GM23248 (cell line): ENCODE measurements at places on chromosomes 4 and X.

DNA sequence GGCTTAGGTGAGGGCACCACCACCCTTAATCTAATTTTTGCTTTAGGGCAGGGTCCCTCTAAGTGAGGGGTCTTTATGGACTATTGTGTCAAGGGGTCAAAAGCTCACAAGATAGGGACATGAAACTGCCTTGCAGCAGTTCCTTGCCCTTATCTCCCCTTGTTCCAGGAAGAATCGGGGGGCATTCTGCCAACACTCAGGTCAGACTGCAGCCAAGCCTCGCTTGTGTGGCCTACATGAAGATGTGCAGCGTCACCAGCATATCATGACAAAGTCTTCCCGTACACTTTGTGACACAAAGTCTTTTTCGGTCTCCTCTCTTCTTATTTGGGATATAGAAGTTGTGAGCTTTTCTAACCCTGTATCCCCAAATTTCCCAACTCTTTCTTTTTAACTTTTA is 17.5 kb upstream of the USP9X start:
- no peaks in the 10 kb centered on the region for H3K36me3 ChIP-seq
- peaks cover 7% of the 10 kb centered on the region for H3K4me1 ChIP-seq

DNA sequence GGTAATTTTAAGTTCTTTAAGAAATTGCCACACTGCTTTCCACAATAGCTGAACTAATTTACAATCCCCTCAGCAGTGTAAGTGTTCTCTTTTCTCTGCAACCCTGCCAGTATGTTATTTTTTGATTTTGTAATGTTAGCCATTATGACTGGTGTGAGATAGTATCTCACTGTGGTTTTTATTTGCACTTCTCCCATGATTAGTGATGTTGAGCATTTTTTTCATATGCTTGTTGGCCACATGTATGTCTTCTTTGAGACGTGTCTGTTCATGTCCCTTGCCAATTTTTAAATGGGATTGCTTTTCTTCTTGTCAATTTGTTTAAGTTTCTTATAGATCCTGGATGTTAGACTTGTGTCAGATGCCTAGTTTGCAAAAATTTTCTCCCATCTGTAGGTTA is 86.1 kb downstream of the BMP3 start:
- no peak for DNase-seq
- H3K4me3 ChIP-seq, result no peak overlapping the region
- H3K27ac ChIP-seq, result no peak overlapping the region
- H3K4me1 ChIP-seq, result peaks cover 9% of the 10 kb centered on the region
- no peaks in the 10 kb centered on the region for H3K36me3 ChIP-seq

DNA sequence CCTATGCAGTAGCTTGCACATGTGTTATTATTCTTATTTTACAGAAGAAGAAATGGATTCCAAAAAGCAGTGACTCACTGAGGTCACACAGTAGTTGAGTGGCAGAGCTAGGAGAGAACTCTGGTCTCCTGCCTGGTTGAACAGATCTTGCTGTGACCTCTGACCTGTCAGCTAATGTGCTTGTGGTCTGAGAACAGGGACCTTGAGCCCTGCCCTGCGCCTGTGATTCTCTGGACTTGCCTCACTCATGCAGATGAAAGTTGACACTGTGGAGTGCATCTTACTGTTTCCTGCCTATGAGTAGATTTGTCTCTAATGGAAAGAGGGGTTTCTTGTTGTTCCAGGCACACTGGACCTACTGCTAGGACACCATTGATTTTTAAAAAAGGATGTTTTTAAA is 32.3 kb downstream of the ETNPPL start:
- H3K4me3 ChIP-seq, result no peak overlapping the region
- H3K27ac ChIP-seq, result no peak overlapping the region
- peaks cover 14% of the 10 kb centered on the region for H3K4me1 ChIP-seq
- DNase-seq, result peak; percentile 9
- no peaks in the 10 kb centered on the region for H3K27me3 ChIP-seq
- H3K36me3 ChIP-seq, result no peaks in the 10 kb centered on the region

- H3K36me3 ChIP-seq, result no peaks in the 10 kb centered on the region
- peak; percentile 90 for DNase-seq
- H3K27me3 ChIP-seq, result no peaks in the 10 kb centered on the region
- H3K4me3 ChIP-seq, result peak overlapping the region; percentile 58
- H3K27ac ChIP-seq, result peak overlapping the region; percentile 62
Observed at GRCh38 chr4:94827481-94828110, 69.8 kb downstream of the BMPR1B start.

DNA sequence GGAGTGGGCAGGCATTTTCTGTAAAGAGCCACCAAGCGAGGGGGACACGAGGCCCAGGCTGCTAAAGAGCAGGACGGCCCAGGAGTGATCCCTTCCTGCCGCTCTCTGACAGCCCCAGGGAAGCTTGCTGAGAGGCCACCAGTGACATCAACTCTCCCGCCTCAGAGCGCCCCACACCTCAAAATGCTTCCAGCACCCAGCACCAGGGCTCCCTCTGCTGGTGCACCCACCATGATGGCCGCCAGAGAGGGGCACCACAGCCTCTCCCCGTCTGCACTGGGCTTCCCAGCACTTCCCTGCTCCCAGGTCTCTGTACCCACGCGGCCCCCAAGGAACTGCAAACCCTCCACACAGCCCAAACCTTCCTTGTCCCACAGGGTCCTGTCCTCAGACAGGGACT is 40.4 kb downstream of the GAK start:
- DNase-seq, result peak; percentile 21
- H3K4me3 ChIP-seq, result no peak overlapping the region
- peaks cover 4% of the 10 kb centered on the region; the same call in 1 of the 2 replicates for H3K36me3 ChIP-seq
- no peaks in the 10 kb centered on the region for H3K4me1 ChIP-seq
- H3K27ac ChIP-seq, result no peak overlapping the region

- no peak overlapping the region for H3K4me3 ChIP-seq
- no peaks in the 10 kb centered on the region for H3K36me3 ChIP-seq
- no peaks in the 10 kb centered on the region for H3K4me1 ChIP-seq
- no peaks in the 10 kb centered on the region for H3K27me3 ChIP-seq
- no peak overlapping the region for H3K27ac ChIP-seq
Observed at GRCh38 chr4:38466401-38466800, 197.6 kb upstream of the KLF3 start.

- H3K27ac ChIP-seq, result no peak overlapping the region
- DNase-seq, result no peak
- H3K36me3 ChIP-seq, result no peaks in the 10 kb centered on the region
- no peaks in the 10 kb centered on the region for H3K27me3 ChIP-seq
- H3K4me3 ChIP-seq, result no peak overlapping the region
- H3K4me1 ChIP-seq, result no peaks in the 10 kb centered on the region
Observed at GRCh38 chr4:134862116-134862515, 660.5 kb upstream of the PABPC4L start.

GRCh38 chr4:40182001-40182400 is 14.8 kb upstream of the RHOH start:
- H3K4me3 ChIP-seq, result no peak overlapping the region
- peaks cover 35% of the 10 kb centered on the region for H3K4me1 ChIP-seq
- no peaks in the 10 kb centered on the region for H3K36me3 ChIP-seq

- no peaks in the 10 kb centered on the region for H3K36me3 ChIP-seq
- peaks cover 11% of the 10 kb centered on the region for H3K4me1 ChIP-seq
- no peaks in the 10 kb centered on the region for H3K27me3 ChIP-seq
- H3K4me3 ChIP-seq, result no peak overlapping the region
Observed at GRCh38 chr4:170014359-170015011, 11.7 kb downstream of the MFAP3L start.

DNA sequence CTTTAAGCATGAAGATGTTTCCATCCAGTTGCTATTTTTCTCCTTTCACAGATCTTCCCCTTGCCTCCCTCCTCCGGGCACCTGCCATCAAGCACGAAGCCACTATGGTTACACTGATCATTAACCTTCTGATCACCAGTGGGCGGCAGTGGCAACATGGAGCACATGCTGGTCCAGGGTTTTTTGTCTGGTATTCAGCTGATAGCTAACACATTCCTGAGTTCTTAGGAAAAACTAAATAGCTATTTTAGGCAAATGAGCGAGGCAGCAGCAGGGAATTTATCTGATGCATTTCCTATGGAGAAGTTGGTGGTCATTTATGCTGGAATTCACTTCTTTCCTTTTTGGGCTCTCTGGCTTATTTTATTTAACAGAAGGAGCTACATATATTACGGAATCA is 22.9 kb downstream of the SHISA3 start:
- H3K36me3 ChIP-seq, result no peaks in the 10 kb centered on the region
- no peak overlapping the region for H3K27ac ChIP-seq
- DNase-seq, result no peak
- no peaks in the 10 kb centered on the region for H3K27me3 ChIP-seq

GRCh38 chr4:124684301-124684700 is 28.2 kb downstream of the ANKRD50 start:
- no peak overlapping the region for H3K4me3 ChIP-seq
- no peaks in the 10 kb centered on the region for H3K27me3 ChIP-seq
- DNase-seq, result no peak
- H3K27ac ChIP-seq, result no peak overlapping the region

GRCh38 chr4:186644311-186644638 is 79.4 kb downstream of the FAT1 start:
- DNase-seq, result no peak
- 0 out of 2 replicates have a peak overlapping the region, but pooled peaks have one; percentile 7 for H3K4me3 ChIP-seq
- peaks cover 14% of the 10 kb centered on the region for H3K4me1 ChIP-seq
- H3K27me3 ChIP-seq, result no peaks in the 10 kb centered on the region

DNA sequence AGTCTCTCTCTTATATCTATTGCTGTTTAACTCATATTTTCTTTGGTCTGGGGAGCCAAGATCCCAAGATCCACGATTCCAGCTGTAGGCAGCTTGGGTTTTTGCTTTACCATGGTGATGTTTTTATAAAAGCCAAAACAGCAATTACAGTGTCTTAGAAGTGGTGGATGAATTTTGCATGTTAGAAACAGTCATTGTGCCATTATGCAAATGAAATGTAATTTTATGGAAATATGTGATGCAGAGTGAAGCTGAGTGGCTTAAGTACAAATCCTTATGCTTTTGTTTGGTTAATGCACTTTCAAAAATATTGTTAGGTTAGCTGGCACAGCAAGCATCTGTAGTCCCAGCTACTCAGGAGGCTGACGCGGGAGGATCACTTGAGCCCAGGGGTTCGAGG is 32.8 kb upstream of the PTTG2 start:
- peaks cover 40% of the 10 kb centered on the region for H3K27me3 ChIP-seq
- no peaks in the 10 kb centered on the region for H3K4me1 ChIP-seq
- H3K27ac ChIP-seq, result no peak overlapping the region
- no peak for DNase-seq

GRCh38 chrX:79095441-79096041 is 48.9 kb upstream of the GPR174 start:
- no peak overlapping the region for H3K27ac ChIP-seq
- no peaks in the 10 kb centered on the region for H3K36me3 ChIP-seq
- H3K4me1 ChIP-seq, result no peaks in the 10 kb centered on the region
- no peaks in the 10 kb centered on the region for H3K27me3 ChIP-seq
- no peak for DNase-seq
- no peak overlapping the region for H3K4me3 ChIP-seq

GRCh38 chr4:25161593-25161950 is 1.3 kb upstream of the SEPSECS start:
- no peaks in the 10 kb centered on the region for H3K27me3 ChIP-seq
- peak overlapping the region; percentile 91 for H3K4me3 ChIP-seq
- peak overlapping the region; percentile 85 for H3K27ac ChIP-seq
- DNase-seq, result peak; percentile 50

- no peak for DNase-seq
- no peak overlapping the region for H3K4me3 ChIP-seq
- H3K36me3 ChIP-seq, result no peaks in the 10 kb centered on the region
- no peak overlapping the region for H3K27ac ChIP-seq
- H3K27me3 ChIP-seq, result no peaks in the 10 kb centered on the region
- no peaks in the 10 kb centered on the region for H3K4me1 ChIP-seq
Observed at GRCh38 chrX:63400340-63400739, 49.2 kb upstream of the SPIN4 start.

- H3K27me3 ChIP-seq, result no peaks in the 10 kb centered on the region
- no peak overlapping the region for H3K27ac ChIP-seq
- no peak for DNase-seq
- no peak overlapping the region for H3K4me3 ChIP-seq
Observed at GRCh38 chrX:1751781-1752180, 136.9 kb downstream of the ASMT start.

DNA sequence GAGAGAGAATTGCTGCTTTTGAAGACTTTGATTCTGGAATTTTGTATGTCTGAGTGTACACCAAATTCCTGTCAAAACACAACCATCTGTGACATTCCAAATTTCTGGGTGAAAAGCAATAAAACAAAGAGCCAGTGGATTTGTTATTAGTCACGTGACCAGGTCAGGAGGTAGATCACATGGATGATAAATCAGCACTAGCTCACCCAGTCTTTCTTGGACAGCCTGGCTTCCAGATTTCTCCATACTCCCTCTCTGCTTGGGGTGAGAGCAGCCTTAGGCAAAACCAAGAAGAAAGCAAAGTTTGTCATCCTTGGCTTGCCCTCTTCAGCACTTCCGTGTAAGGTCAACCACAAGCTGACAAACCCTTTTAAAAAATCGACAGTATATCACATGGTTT is 194.2 kb downstream of the CLCN4 start:
- H3K4me3 ChIP-seq, result no peak overlapping the region
- H3K36me3 ChIP-seq, result no peaks in the 10 kb centered on the region
- H3K27ac ChIP-seq, result no peak overlapping the region
- peak; percentile 4 for DNase-seq
- H3K27me3 ChIP-seq, result no peaks in the 10 kb centered on the region

DNA sequence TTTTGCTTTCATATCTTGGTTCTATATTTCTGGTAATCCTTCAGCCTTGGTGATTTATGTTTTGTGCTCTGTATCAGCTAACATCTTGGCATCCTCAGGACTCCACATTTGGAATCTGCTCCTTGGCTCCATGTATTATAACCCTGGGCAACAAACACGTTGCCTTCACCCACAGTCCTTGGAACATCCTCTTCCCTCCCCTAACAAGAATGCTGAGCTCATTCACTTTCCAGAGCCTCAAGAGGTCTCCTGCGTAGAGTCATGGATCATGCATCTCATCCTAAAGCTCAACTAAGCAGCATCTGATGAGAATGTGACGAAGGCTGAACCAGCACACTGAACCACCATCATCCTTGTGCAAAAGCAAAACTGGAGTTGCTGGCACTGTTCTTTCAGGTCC is 60.5 kb upstream of the C1GALT1C1 start:
- peak; percentile 39 for DNase-seq
- no peaks in the 10 kb centered on the region for H3K36me3 ChIP-seq
- H3K27ac ChIP-seq, result no peak overlapping the region
